ENCODE measurements at places on chromosomes 6 and 20.

- H3K4me3 ChIP-seq, result no peak overlapping the region
- no peaks in the 10 kb centered on the region for H3K4me1 ChIP-seq
- H3K27me3 ChIP-seq, result no peaks in the 10 kb centered on the region
- no peak for DNase-seq
- no peaks in the 10 kb centered on the region for H3K36me3 ChIP-seq
Measured at GRCh38 chr20:54938707-54939106, 463.3 kb downstream of the DOK5 start.

GRCh38 chr20:36231331-36231730 is 4.9 kb upstream of the AAR2 start:
- no peaks in the 10 kb centered on the region for H3K36me3 ChIP-seq
- no peak overlapping the region for H3K27ac ChIP-seq
- no peaks in the 10 kb centered on the region for H3K27me3 ChIP-seq
- H3K4me1 ChIP-seq, result peaks cover 4% of the 10 kb centered on the region
- DNase-seq, result no peak
- no peak overlapping the region for H3K4me3 ChIP-seq

- H3K36me3 ChIP-seq, result no peaks in the 10 kb centered on the region
- H3K27me3 ChIP-seq, result peaks cover 24% of the 10 kb centered on the region
- DNase-seq, result no peak
- H3K4me3 ChIP-seq, result no peak overlapping the region
Measured at GRCh38 chr20:62368976-62369814, 2.1 kb upstream of the LAMA5 start.

GRCh38 chr6:16278048-16278724 is 39.8 kb downstream of the GMPR start:
- no peaks in the 10 kb centered on the region for H3K36me3 ChIP-seq
- no peaks in the 10 kb centered on the region for H3K27me3 ChIP-seq

DNA sequence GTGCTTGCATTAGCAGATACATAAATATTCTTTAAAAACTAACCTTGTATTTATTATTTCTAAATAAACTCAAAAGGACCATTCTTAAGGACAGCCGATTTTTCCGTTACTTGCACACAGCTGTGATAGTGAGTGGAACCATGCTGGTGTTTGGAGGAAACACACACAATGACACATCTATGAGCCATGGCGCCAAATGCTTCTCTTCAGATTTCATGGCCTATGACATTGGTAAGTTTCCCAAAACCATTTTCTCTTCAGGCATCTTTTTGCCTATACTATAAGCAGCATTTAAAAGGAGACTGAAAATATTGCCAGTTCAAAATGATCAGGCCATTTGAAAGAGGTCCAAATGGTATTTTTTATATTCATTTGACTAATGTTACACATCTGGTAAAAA is 92.3 kb downstream of the ATRN start:
- no peak for DNase-seq
- no peaks in the 10 kb centered on the region for H3K4me1 ChIP-seq
- H3K4me3 ChIP-seq, result no peak overlapping the region

DNA sequence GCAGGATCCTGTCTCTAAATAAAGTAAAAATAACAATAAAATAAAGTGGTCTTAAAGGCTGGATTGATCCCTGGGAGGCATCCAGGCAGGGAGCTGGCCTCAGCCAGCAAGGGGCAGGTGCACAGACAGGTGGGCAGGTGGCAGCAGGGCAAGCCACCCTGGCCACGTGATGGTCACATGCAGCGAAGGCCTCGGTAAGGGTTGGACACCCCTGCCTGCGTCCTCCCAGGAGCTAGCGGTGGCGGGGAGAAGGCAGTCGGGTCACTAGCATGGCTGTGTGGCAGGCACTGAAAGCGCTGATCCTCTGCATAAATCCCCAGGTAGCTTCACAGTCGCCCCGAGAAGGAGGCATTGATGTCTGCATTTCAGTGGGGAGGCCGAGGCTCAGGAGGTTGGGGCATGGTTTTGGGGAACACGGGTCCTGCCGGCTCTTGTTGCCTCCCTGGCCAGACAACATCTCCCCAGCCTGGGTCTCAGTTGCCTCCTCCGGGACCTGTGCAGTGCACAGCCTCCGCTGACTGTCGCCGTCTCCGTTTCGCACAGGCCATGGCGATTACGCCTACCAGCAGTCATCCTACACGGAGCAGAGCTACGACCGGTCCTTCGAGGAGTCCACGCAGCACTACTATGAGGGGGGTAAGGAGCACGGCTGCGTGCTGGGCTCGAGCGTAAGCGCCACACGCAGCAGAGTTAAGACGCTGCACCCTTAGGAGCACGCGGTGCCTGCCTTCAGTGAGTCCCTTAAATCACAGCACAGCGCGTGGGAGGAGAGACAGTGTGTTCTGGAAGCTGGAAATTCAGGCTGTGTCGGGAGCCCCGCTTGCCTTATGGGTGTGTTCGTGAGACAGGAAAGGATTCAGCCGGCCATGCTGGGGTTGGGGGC is 17.7 kb upstream of the MTG2 start:
- no peak for DNase-seq
- peaks cover 30% of the 10 kb centered on the region for H3K36me3 ChIP-seq
- no peak overlapping the region for H3K27ac ChIP-seq
- peaks cover 9% of the 10 kb centered on the region for H3K4me1 ChIP-seq
- no peak overlapping the region for H3K4me3 ChIP-seq
- no peaks in the 10 kb centered on the region for H3K27me3 ChIP-seq

GRCh38 chr20:8740265-8740664 is 328.6 kb upstream of the PLCB4 start:
- no peak for DNase-seq
- H3K27me3 ChIP-seq, result peaks cover 2% of the 10 kb centered on the region
- no peaks in the 10 kb centered on the region for H3K36me3 ChIP-seq
- no peak overlapping the region for H3K27ac ChIP-seq
- peaks cover 5% of the 10 kb centered on the region for H3K4me1 ChIP-seq
- no peak overlapping the region for H3K4me3 ChIP-seq

DNA sequence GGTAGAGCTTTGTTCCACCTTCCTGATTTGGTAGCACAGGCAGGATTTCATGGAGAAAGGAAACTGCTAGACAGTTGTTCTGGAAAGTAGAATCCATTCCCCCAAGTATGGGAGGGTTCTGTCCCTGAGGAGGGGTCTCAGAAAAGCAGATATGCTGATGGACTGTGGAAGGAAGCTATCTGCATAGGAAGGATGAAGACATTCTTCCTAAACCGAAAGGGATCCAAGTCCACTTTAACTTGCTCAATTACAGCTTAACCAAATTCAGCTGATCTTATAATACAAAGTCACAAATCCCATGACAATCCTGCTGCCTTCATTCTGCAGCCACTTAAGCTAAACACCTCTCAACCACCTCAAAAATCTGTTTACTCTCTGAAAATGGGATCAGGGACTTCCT is 2.6 kb downstream of the MAN1A1 start:
- no peak overlapping the region for H3K27ac ChIP-seq
- no peak for DNase-seq
- H3K27me3 ChIP-seq, result no peaks in the 10 kb centered on the region
- peak overlapping the region; percentile 94 for H3K4me3 ChIP-seq
- peaks cover 57% of the 10 kb centered on the region for H3K4me1 ChIP-seq

DNA sequence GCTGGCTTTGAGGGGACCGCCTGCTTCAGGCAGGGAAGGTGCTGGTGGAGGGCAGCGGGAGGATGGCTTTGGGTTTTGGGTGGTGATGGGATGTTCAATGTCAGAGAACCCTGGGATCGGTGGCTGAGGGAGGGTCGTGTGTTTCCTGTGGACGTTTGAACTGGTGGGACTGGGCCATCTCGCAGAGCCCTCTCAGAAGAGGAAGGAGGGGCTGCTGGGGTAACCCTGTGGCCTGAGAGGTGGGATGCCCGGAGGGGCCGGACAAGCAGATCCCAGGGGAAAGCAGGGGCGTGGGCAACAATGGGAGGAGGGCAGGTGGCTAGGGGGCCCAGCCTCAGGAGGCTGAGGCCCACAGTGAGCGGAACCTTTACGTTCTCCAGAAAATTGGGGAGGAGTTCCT is 34.9 kb downstream of the PYGB start:
- no peak for DNase-seq
- H3K36me3 ChIP-seq, result peaks cover 13% of the 10 kb centered on the region
- no peaks in the 10 kb centered on the region for H3K27me3 ChIP-seq
- no peaks in the 10 kb centered on the region for H3K4me1 ChIP-seq
- no peak overlapping the region for H3K4me3 ChIP-seq
- H3K27ac ChIP-seq, result no peak overlapping the region

DNA sequence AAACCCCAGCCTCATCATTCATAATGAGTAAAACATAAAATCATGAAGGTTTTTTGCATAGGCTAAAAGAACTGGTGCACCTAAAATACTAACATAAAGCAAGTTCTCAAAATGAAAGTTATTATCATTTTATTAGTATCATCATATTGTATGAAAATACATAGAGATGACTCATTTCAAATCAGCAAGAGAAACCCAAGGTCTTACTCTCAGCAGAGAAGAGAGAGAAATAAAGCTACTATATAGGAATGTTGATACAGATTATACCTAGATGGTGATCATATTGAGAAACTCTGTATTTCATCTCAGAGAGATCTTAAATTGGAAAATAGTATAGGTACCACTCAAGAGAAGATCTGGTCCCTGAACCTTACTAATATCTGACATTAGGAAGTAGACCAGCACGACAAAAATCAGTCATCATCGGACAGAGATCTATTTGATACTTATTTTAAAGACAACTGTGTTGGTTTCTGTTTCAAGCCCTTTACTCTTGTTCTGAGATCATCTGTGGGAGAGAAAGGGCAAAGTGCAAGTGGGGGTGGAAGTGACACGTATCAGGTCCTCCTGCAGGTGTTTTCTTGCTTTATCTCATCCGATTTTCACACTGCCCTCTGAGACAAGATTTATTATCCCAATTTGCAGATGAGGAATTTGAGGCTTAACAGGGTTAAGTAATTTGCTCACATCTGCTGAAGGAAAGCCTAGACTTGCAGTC is 532.3 kb downstream of the MAFB start:
- no peak overlapping the region for H3K27ac ChIP-seq
- H3K4me1 ChIP-seq, result no peaks in the 10 kb centered on the region
- H3K4me3 ChIP-seq, result no peak overlapping the region
- peaks cover 2% of the 10 kb centered on the region for H3K27me3 ChIP-seq
- no peak for DNase-seq

DNA sequence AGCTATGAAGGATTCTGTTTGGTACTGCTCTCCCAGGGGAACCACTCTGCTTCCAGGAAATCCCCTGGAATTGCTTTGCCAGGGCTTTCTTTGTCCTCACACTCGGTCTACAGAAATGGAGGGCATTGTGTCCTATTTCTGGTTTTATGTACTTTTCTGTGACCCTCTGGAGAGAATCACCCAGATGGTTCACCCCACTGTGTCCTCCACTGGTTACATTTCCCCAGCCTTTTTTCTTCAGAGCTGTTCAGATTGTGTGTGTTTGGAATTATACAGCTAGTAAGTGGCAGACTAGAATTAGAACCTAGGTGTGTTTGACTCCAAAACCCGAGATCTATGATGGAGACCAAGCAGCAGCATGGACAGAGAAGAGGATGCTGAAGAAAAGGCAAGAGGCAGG is 80.8 kb downstream of the CD164 start:
- H3K36me3 ChIP-seq, result no peaks in the 10 kb centered on the region
- no peak overlapping the region for H3K27ac ChIP-seq
- H3K27me3 ChIP-seq, result peaks cover 10% of the 10 kb centered on the region
- no peak for DNase-seq

DNA sequence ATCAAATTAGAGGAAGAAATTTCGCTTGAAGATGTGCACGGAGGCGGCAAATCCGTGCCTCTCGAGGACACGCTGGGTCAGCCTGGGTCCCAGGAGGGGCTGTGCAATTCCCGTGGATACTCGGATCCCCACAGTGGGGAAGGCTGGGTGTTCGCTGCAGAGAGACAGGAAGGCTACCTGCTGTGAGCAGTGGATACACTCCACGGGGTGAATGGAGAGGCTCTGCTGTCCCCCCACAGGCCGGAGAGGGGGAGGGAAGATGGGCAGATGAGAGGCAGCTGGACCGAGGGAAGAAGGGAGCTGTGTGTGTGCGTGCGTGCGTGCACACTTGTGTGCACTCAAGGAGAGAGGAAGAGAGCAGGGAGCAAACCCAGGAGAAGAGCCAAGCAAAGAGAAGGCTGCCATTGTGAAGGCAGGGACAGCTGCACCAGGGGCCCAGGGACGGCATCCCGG is 57.3 kb downstream of the SULF2 start:
- H3K27me3 ChIP-seq, result no peaks in the 10 kb centered on the region
- peak overlapping the region; percentile 61 for H3K4me3 ChIP-seq
- peaks cover 22% of the 10 kb centered on the region for H3K4me1 ChIP-seq
- H3K27ac ChIP-seq, result peak overlapping the region; percentile 87
- no peak for DNase-seq
- H3K36me3 ChIP-seq, result no peaks in the 10 kb centered on the region

DNA sequence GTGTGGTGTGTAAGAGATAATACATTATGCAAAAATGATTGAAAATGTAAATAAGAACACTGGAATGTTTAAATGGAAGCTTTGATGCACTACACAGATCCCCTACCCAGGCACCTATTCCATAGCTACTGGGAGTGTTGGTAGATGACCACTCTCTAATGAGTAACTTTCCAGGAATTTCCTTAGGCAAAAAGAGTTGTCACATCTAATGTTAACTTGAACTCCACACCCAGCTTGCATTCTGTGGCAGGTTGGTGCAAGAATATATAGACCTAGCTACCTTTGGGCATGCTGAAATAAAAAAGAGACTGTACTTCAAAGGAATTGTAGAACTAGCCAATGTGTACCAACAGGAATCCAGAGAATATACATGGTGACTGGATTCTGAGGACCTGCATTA is 1254.2 kb upstream of the EYS start:
- no peak for DNase-seq
- H3K36me3 ChIP-seq, result no peaks in the 10 kb centered on the region
- H3K27me3 ChIP-seq, result no peaks in the 10 kb centered on the region
- H3K4me1 ChIP-seq, result no peaks in the 10 kb centered on the region
- H3K27ac ChIP-seq, result no peak overlapping the region
- H3K4me3 ChIP-seq, result no peak overlapping the region

DNA sequence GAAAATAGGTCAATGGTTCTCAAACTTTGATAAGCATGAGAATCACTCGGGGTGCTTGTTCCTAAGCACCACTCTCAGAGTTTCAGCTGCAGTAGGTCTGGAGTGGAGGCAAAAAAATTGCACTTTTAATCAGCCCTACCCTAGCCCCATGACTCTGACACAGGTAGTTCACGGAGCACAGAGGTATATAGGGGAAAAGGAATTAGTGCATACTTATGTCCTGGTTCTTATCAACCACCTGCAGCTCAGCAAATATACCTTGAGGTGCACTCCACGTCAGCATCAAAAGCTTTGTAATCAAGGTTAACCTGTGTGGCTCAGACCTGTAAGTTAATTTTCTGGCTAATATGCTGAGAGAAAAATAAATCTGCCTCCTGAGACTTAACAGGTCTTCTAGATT is 138.8 kb upstream of the HMGN3 start:
- no peak overlapping the region for H3K4me3 ChIP-seq
- H3K4me1 ChIP-seq, result no peaks in the 10 kb centered on the region
- no peak overlapping the region for H3K27ac ChIP-seq
- no peak for DNase-seq
- H3K27me3 ChIP-seq, result peaks cover 2% of the 10 kb centered on the region
- H3K36me3 ChIP-seq, result no peaks in the 10 kb centered on the region

All from activated CD4-positive, alpha-beta memory T cell treated with anti-CD3 and anti-CD28 coated beads for 36 hours (primary cell).